ENCODE measurements at places on chromosomes 12 and 14.

DNA sequence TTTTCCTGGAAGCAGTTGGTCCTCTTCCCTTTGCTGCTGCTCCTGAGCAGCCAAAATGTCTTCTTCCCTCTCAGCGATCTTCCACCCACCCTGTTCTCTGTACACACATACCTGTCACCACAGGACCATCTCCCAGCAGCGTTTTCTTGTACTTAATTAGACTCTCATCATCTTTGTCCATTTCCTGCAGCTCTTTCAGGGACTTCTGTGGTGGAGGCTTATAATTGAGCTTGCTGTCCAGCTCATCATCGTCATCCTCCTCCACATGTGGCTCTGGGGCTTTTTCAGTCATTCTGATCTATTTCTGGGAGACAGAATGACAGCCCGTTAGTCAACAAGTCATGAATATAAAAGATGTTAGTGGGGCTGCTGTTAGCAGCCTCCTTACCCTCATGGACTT, 11.0 kb downstream of the ARHGDIB start:
- DNase-seq: no peak

DNA sequence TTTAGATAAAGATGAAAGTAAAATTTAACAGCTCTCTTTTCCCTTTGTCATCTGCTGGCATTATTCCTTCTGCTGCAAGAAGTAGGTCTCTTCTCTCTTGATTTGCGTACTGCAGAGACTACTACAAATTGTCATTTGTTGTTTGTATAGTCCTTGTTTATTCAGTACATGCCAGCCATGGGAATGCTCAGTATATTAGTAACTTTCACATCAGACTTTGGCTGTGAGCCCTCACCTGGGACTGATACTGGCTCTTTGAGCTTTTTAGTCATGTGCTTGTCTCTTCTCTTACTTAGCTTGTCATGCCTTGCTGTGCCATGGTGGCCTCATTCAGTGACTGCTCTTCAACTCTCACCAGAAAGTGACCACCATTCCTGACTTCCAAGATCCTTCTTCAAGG, 169.8 kb downstream of the PRKCH start:
- DNase-seq: no peak

DNA sequence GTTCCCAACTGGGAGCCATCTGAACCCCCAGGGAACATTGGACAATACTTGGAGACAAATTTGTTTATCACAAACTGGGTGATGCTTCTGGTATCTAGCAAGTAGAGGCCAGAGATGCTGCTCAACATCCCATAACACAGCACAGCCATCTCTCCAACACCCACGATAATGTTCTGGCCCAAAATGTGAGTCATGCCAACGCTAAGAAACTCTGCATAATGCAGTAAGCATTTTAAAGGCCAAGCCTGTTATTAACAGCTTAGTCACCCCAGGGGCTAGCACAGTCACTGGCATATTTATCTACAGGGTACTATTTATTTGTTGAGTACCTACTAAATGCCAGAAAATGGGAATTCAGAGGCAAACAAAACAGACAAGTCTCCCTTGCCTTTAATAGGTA, 873.1 kb upstream of the TMEM132C start:
- DNase-seq: peak; percentile 49

DNA sequence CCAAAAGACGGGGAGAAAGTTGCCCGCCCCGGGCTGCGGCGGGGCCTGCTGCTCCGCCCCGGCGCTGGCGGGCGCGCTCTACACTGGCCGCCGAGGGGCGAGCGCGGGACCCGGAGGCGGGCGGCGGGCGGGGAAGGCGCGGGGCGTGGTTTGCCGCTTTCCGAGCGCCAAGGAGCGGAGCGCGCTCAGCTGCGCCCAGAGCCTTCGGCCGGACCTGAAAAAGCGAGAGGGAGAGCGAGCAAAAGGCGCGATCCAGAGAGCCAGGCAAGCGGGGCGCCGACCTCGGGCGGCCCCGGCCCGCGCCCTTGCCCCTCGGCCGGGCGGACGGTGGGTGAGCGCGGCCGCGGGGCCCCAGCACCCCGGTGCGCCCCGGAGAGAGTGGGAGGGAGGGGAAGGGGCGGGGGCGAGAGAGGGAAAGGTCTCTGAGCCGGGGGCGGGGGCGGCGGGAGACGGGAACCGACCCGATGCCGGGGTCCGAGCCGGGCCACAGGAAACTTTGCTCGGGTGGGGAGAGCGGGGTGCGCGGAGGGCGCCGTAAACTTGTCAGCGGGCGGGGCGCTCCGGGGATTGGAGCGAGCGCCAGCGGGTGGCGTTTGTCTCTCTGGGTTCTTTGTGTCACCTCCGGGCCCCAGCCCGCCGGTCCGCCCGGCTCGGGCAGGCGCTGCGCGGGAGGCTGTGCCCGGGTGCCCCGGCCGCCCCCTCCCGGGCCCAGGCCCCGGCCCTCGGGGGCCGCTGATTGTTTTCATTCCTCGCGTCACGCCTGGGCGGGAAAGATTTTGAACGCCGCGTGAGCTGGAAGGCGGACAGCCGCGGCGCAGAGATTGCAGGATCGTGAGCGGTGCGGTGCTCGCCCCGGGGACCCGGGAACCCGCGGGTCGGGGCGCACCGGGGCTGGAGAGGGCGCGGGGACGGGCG, at the start of gene SYNE2:
SYNE2 (plus strand) TSS at position 188 of the 915 bp plus-strand sequence. CDS start 56,145 bp downstream, outside the sequence.
- peak; percentile 30 for DNase-seq

- DNase-seq: no peak
Observed at GRCh38 chr12:66694666-66695613, 16.1 kb upstream of the GRIP1 start.

DNA sequence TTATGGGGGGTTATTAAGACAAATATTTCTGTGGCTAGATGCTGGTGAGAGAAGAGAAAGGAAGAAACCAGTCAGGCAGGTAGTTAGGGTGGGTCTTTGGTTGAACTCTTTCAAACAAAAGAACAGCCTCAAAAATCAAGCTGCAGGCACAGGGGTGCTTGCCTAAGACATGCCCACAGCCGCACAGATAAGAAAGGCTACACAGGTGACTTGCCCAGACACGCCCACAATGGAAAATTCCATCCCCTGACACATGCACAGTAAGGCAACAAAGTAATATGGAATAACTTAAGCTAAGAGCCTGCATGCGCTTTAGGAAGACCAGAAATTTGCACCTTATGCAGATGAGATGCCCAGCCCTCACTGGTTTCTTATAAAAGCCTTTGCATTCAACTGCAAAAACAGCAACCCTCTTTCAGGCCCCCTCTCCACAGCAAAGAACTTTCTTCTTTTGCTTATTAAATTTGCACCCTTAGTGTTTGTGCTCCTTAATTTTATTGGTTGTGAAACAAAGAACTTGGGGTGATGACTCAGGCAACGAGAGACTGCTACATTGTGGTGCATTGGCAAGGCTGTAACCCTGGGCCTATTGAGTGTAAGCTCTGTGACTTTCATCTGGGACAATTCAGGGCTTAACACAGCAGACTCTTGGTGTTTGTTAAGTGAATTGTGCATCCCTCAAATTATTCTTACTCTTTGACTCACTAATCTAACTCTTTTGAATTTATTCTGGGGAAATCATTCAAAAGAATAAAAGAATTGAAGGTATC, 149.4 kb downstream of the RPAP3 start:
- peak; percentile 56 for DNase-seq

DNA sequence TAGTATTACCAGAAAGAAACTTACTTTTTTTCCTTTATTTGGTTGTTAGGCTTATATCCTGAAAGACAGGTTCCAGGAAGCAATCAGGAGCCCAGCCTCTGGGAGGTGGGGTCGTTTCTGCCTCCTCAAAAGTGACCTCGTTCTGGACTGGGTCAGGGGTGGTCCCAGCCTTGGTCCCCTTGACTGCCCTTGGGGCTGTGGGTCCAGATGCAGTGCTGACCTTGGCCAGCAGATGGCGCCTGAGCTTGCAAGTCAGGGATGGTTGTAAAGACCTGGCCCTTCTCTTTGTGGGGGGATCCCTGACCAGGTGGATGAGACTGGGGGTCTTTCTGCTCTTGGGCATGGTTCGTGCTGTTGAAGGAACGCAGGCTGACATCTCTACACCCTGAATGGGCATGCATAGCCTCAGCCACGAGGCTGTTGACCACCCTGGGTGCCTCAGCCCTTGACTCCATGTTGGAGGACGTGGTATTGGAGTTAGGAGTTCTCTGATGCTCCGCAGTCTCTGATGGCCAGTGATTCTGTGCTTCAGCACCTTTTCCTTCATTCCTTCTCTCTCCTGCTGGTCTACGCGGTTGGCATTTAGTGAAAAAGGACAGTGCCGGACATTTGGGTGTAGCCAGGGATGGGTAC, 62.4 kb downstream of the ADCK1 start:
- DNase-seq: peak; percentile 85
